ENCODE measurements at places on chromosomes 1 and 21.

- no peak for DNase-seq
Measured at GRCh38 chr21:46597896-46598343, 7.0 kb downstream of the S100B start.

- no peak for DNase-seq
Measured at GRCh38 chr1:2588661-2589430, 2.3 kb downstream of the PRXL2B start.

GRCh38 chr1:73162564-73162963 lies 880.2 kb upstream of the NEGR1 start:
- DNase-seq: no peak

- no peak for DNase-seq
Measured at GRCh38 chr1:168235548-168235885, 9.7 kb downstream of the SFT2D2 start.

DNA sequence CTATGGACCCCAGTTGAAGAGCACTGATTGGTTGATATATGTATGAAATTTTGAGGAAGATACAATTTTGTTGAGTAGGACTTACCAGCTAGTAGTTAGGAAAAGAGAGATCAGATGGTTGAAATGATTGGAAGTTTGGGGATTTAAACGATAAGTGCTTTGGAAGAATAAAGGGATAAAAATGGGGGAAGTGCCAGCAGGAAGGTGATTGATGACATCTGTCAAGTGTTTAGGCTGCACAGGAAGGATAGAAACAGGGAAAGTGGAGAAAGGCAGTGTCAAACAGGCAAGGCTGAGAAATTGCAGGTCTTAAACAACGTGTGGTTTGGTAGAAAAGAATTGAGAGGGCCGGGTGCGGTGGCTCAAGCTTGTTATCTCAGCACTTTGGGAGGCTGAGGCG lies 22.3 kb downstream of the PDC start:
- DNase-seq: no peak

DNA sequence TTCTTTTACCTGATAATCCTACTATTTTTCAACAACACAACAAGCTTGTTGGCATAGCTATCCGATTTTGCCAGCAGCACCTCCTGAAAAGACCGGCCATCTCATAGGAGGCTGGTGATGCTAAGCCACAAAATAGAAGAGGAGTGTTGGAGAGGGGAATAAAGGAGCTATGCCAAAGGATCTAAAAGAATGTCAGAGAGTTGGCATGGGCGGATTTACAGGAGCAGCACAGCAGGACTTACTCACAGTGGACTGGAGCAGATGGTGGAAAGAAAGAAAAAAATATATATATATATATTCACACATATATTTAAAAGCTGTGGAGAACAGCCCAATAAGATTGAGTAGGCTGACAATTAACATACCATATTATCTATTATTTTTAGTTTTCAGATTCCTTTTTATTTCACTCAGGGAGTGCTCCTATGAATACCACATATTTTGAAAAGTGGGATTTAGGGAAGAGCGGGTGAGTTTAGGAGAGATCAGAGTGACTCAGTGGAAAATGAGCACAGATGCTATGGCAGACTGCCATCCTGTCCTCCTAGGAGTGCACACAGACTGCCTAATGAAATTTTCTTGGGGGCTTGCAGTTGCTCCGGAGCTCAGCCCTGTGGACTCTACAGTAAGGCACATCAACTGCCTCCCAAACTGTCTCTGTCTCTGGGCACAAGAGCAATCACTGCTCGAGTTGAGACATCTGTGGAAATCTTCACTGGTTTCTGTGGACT lies 394.4 kb upstream of the CHRM3 start:
- DNase-seq: no peak

GRCh38 chr1:234515821-234516241 lies 36.9 kb upstream of the TARBP1 start:
- no peak for DNase-seq

GRCh38 chr1:28070725-28071593 lies 17.5 kb downstream of the EYA3 start:
- DNase-seq: no peak

DNA sequence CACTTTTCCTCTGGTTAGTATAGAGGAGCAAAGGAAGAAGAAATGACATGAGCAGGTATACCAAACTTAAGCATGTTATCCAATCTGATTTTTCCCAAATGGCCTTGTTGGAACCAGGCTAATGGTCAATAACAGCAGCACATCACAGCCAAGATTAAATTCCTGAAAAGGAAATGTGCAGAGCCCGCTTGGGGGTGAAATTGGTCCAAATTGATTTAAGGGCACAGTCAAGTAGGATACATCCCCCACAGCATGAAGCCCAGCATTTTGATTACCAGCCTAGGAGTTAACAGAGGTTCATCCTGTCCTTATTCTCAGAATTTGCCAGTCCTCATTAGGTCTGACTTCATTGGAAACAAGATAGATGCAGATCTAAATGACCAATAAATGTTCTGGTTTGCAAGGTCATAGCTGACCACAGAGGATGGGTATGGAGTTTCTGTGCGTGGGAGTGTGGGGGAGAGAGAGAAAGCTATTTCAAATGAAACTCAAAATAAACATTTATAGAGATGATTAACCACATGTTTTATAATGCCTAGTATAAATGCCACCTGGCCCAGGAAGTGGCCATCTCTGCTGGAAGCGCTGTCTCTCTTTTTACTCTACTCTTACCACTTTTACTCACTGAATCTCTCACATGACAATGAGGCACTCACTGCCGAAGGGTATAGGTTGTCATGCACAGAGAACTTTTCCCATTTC lies 38.7 kb downstream of the RGS5 start:
- no peak for DNase-seq

DNA sequence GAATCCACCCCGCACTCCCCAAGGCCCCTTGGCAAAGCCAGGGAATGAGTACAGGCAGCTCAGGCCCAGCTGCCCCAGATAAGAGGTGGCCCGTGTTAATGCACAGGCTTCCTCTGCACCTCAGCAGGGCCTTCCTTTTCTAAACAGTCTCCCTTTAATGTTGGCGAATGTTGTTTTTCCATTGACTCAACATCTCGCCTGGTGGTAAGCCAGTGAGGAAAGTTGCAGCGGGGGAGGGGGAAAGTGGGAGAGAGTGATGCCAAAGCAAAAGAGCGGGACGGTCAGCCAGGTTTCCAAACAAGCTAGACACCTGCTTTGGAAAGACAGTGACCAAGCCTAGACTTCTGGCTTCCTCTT lies 10.3 kb upstream of the PROX1 start:
- DNase-seq: no peak

- no peak for DNase-seq
Measured at GRCh38 chr21:29342363-29342957, 43.7 kb downstream of the BACH1 start.

DNA sequence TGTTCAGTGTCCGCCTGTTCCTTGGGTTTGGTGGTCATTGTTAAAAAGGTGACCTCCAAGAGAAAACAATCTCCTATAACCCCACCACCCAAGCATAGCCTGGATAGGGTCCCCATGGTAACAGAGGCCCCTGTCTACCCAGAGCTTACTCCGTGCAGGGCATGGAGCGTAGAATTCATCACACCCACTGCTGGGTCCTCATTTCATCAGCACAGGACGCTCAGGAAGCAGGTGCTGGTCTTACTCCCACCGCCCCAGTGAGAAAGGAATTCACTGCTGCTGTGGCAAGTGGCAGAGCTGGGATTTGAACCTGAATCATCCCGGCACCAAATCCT lies 37.0 kb downstream of the ARHGEF10L start:
- no peak for DNase-seq

DNA sequence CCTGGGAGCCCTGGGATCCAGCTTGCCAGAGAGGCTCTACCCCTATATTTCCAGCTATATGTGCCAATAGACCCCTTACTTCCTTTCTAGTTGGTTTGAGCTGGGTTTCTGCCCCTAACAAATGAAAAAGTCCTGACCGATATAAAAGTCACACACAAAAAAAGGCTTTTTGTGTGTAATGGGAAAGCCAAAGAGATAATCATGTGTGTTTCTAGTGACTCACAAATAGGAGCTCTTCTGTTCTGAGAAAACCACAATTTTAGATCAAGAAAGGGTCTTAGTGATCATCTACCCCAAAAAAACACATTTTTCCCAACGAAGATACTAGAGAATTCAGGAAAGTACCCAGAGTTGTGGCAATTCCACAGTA lies 23.0 kb upstream of the PLEKHA6 start:
- no peak for DNase-seq

- no peak for DNase-seq
Measured at GRCh38 chr1:67540733-67541125, 110.5 kb upstream of the SERBP1 start.

GRCh38 chr1:152218762-152219436 lies 5.1 kb downstream of the HRNR start:
- no peak for DNase-seq

- no peak for DNase-seq
Measured at GRCh38 chr1:116915086-116915661, 5.5 kb downstream of the PTGFRN start.

- DNase-seq: no peak
Measured at GRCh38 chr1:66848193-66848592, 47.1 kb upstream of the INSL5 start.

- no peak for DNase-seq
Measured at GRCh38 chr1:181768930-181769280, 285.6 kb downstream of the CACNA1E start.

- DNase-seq: no peak
Measured at GRCh38 chr1:236685917-236686814, at the start of gene ACTN2. ACTN2 (plus strand) TSS chr1:236686499; CDS start chr1:236686674, 175 bp downstream.

DNA sequence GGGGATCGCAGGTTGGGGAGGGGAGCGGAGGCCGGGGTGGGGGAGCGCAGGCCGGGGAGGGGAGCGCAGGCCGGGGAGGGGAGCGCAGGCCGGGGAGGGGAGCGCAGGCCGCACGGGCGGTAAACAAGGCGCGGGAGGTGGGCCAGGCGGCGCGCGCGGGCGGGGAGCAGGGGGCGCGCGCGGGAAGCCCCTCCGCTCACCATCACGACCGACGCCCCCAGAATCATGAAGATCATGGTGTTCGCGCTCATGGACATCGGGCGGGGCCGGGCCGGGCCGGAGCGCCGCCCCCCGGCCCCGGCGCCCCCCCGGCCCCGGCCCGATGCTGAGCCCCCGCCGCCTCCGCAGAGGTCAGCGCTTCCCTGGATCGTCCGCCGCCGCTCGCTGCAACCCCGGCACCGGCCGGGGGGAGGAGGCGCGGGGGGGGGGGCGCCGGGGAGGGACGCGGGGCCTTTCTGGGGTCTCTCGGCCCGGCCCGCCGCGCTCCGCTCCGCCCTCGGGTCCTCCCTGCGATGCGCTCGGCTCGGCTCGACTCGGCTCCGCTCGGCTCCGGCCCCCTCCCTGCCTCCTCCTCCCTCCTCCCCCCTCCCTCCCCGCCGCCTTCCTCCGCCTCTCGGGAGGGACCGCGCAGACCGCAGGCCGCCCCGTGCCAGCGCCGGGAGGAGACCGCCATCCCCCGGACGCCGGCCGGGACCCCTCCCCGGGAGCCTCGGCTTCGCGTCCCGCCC lies at the start of gene TMEM240:
TSS of gene TMEM240 (minus strand) at position 535 of the 728 bp plus-strand sequence. CDS start at position 257, 278 bp downstream.
- no peak for DNase-seq

- DNase-seq: no peak
Measured at GRCh38 chr21:39085843-39086405, 97.3 kb downstream of the PSMG1 start.

DNA sequence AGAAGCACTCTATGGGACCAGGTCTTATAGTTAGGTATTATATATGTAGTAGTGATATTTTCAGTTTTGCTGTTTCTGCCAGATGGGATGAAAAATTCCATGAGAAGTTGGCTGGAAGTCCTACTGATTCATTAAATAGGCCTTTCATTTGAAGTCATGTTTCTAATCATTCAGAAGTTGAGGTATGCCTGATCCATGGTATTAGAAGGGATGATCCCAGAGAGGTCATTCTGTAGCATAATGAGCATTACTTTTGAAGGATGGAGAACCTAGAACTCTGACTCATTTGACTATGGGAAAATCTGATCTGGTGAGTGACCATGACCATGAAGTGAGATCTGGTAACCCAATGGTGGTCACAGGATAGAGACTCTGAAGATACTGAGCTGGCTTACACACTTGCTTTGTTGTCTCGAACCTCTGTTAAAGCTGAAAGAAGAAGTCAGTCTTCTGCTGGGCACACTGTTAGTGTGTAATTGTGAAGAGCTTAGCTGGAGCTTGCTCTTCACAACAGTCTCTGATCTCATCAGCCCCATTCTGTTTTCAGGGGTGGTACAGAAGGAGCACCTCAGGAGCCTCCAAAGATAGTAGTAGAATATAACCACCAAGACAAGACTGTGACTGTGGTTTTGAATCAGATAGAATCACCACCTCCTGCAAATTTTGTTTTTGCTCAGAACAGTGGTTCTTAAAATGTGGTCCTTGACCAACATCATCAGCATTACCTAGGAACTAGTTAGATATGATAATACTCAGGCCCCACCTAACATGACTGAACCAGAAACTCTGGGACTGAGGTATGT lies 9.0 kb downstream of the MGST3 start:
- DNase-seq: no peak

DNA sequence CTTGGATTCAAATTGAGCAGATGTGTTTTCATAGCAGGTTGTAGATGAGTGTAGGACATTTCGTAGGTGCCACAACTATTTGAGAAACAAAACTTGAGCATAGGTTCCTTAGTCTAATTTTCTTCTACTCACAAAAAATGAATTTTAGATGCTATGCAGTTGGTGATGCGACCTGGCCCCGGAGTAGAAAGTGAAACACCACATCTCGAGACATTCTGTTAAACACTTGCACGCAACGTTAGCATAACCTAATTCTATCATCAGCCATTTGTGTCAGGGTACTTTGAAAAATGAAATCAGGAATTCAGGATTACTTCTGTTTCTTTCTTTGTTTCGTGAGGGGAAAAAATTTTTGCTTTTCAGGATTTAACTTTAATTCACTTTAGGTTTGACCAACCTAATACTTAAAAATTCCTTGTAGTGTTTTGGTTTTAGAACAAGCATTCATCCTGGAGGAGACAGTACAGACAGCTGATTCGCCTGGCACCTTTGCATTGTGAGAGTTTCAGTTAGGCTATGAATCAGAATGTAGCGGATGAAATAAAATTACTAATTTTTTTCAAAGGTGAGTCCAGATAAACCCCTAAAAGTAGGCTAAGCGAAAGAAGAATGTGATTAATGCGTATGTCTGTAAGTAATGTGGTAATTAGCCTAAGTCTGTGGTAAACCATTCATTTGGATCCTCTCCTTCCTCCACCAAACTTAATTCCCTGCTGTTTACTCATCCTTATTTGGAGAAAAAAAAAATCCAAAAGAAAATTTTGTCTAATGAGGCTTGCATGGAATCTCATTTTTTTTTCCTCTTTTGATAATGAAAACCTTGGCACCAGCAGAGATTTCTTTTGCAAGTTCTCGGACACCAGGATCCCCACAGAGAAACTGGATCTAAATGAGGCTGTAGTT lies 44.9 kb downstream of the MAP3K21 start:
- no peak for DNase-seq

- DNase-seq: no peak
Measured at GRCh38 chr1:24102961-24103360, 9.0 kb downstream of the MYOM3 start.

- DNase-seq: no peak
Measured at GRCh38 chr1:156826630-156827029, 10.0 kb upstream of the SH2D2A start.
